ENCODE measurements at places on chromosomes 4 and X. TPM values are rescaled to one million over a fixed set of nuclear protein-coding genes. Genes with fewer than 3 reads are reported as not detected.

The TASL gene
- total RNA-seq: 0.48 TPM

The HEPH gene
- 1.5 TPM for total RNA-seq

GRCh38 chr4:7941111-7941964 lies 1.7 kb upstream of the AFAP1 start:
- no peak for DNase-seq

The FGF13 gene
- total RNA-seq: 0.55 TPM

GRCh38 chr4:156790866-156791265 lies 180.7 kb downstream of the PDGFC start:
- DNase-seq: no peak

- no peak for DNase-seq
Measured at GRCh38 chr4:101253121-101253520, 94.2 kb downstream of the PPP3CA start.

DNA sequence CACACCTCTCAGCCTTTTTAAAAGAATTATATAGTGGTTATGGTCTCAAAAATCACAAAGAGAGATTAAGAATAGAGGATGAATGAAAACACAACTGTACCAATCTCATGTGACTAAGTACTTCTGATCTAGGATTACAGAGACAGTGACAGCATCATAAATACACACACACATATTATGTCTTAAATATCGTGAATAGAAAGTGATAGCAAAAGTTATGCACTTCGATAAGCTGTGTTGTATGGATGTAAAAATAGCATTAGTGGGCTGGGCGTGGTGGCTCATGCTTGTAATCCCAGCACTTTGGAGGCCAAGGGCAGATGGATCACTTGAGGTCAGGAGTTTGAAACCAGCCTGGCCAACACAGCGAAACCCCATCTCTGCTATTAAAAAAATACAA lies 25.0 kb downstream of the GYPA start:
- DNase-seq: no peak

The AR gene
- total RNA-seq: 74.4 TPM

All from left lobe of liver (tissue), 2 donors.